ENCODE measurements at places on chromosomes 5 and 9.

- peak; percentile 76 for DNase-seq
Observed at GRCh38 chr9:37761511-37761910, 7.9 kb downstream of the TRMT10B start.

DNA sequence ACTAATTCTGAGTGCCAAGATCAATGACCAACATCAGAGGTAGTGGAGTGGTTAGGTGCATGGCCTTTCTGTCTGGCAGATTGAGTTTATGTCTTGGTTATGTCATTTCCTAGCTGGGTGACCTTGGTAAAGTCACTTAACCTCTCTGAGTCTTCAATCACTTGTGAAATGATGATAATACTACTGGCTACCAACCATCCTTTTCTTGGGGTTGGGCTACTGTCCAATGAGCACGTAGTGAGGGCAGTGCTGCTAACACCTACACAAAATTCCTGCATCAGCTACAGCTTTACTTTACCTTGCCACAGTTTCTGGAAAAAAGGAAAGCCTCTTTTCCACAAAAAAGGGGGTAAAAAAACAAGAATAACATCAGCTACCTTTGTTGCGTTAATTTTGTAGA lies 12.4 kb downstream of the IL12B start:
- no peak for DNase-seq

DNA sequence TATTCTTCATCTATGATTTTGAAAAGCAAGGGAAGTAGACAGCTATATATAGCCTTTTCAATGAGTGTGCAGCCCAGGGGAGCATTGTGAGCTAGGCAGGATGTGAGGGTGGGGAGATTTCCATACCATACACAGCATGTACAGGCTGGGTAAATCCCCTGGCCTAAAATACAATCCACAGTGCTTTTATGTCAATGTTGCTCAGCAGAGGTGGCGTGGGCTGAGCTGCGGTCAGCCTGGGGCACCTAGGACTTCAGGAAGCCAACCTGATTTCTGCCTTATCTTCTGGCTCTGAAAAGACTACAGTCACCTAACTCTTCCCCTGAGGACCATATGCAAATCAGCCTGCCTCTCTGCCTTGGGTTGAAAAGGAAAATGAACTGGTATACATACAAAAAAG lies 6.3 kb upstream of the GARIN3 start:
- no peak for DNase-seq

GRCh38 chr5:80569961-80570786 lies at the start of gene ANKRD34B:
TSS of gene ANKRD34B (minus strand) at chr5:80570280. CDS start at chr5:80560019, 10,261 bp downstream.
- DNase-seq = peak; percentile 39

GRCh38 chr9:35254237-35254636 lies 92.4 kb downstream of the UNC13B start:
- no peak for DNase-seq

- no peak for DNase-seq
Observed at GRCh38 chr5:77871016-77871415, 94.9 kb upstream of the TBCA start.

- DNase-seq = no peak
Observed at GRCh38 chr5:154319736-154320135, 126.1 kb upstream of the SAP30L start.

- no peak for DNase-seq
Observed at GRCh38 chr5:95920822-95921221, 40.8 kb downstream of the ELL2 start.

DNA sequence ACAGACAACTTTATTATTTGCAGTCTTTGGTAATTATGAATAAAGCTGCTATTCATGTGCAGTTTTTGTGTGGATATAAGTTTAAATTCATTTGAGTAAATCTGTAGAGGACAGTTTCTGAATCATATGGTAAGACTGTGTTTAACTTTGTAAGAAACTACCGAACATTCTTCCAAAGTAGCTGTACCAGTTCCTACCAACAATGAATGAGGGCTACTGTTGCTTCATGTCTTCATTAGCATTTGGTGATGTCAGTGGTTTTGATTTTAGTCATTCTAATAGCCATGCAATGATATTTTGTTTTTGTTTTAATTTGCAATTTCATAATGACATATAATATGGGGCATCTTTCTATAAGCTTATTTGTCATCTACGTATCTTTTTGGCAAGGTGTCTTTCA lies 501.3 kb upstream of the RORB start:
- no peak for DNase-seq

GRCh38 chr5:142222866-142223558 lies 101.8 kb downstream of the SPRY4 start:
- DNase-seq = no peak

GRCh38 chr9:36623280-36623679 lies 50.6 kb downstream of the MELK start:
- DNase-seq = peak; percentile 34

DNA sequence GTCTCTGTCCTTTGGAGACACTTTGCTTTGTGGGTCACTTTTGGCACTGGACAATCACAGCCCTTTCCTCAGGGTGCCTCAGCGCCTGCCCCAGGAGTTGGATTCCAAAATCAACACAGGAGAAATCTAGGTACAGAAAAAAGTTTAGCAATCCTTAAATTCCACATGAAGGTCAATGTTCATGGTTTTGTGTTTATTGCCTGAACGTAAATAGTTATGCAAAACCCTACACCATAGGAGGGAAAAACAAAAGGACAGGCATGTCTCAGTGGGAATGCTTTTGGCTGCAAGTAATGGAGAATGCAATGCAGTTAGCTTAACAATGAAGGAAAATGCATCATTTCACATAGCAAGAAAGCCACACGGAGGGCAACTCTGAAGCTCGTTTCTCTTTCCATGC lies 6.5 kb upstream of the HMCN2 start:
- DNase-seq = no peak

- DNase-seq = peak; percentile 97
Observed at GRCh38 chr9:93119953-93120845, 13.9 kb downstream of the NINJ1 start.

DNA sequence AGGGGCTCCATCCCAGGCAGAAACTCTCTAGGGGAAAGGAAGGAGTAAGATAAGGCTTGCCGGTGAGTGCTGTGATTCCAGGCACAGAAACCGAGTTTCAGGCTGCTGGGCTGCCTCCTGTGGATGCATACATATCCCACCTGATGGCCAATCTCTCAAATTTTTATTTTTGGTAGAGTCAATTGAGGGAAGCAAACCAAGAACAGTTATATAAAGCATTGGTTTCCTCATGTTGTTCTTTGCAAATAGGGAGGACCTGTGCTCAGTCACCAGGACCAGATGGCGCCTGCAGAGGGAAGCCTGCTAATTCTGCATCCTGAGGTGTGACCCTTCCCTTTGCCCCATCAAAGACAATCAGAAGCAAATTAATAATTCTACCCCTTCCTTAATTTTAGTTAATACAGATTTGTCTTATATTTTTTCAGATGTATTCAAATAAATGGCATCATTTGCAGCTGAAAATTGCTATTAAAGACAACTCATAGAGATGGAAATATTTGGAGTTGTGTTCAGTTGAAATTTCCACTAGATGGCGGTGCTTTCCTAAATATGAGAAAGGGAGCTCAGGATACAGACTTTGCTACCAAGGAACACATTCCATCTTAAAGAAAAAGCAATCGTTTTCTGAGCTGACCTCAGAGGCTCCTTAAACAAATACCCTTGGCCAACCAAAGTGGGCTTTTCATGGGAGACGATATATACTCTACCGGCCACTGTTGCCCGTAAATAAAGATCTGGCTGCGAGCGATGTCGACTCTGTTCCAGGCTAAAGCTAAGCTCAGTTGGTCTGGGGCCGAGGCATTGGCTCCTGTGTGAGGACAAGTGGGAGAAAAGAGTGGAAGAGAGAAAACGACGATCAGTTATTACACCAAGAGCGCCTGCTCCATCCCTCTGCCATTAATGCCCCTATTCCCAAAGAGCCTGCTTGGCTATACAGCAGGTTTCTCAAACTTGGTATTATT lies 225.7 kb upstream of the KLF9 start:
- DNase-seq = peak; percentile 57

DNA sequence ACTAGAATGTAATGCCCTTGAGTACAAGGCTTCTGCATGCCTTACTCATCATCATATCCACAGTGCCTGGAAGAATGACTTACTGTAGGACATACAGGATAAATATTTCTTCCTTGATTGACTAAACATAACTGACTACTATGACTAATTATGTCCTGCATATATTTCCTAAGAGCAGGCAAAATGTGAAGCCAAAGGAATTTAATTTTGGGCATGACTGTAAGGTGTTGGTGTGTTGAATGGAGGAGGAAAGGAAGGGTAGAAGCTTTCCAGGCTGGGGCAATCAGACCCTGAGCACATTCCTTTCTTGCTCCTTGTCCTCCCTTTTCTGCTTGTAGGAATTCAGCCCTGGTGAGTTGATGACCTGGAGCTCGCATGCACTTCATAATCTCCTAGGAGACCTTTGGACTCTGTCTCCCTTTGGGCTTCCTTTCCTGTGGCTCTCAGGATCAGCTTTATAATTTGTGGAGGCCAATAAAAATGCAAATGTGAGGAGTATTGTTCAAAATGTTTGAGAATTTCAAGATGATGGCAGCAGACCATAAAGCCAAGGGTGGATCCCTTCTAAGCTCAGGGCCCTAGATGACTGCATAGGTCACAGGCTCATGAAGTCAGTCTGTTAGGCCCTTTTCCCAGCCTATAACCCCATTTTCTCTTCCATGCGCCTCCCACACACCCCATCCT lies 174.0 kb downstream of the HMHB1 start:
- peak; percentile 90 for DNase-seq

DNA sequence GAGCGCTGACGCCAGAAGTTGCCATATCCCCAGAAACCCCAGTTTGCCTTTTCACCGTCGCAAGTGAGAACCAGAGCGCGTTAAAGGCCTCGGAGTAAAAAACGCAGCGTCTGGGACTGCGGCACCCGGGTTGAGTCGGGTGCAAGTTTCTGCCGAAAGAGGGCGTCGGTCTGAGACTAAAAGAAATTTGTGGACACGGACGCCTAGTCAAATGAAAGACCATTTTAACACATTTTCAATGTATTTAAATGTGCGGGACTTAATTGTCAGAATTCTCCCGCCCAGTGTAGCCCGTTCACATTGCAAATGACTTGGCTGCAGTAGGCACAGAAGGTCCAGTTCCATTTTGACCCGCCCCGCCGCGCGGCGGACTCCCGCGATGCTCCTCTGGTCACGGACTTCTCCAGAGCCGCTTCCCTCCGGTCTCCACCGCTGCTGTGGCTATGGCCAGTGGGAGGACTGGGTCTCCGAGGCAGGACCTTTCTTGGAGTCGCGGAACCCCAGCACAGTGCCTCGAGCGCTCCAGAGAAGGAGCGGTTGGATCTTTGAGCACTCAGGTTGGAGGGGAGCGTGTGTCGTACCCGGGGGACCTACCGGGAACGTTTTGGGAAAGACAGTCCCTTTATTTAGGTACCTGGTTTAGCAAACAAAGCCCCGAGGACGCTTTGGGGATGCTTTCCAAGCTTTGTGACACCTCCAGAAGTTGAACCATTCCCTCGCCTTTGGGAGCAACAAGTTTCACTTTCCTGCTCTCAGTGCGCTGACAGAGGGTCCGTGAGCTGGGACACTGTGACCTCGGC lies 1.2 kb upstream of the NPR3 start:
- DNase-seq = peak; percentile 89

DNA sequence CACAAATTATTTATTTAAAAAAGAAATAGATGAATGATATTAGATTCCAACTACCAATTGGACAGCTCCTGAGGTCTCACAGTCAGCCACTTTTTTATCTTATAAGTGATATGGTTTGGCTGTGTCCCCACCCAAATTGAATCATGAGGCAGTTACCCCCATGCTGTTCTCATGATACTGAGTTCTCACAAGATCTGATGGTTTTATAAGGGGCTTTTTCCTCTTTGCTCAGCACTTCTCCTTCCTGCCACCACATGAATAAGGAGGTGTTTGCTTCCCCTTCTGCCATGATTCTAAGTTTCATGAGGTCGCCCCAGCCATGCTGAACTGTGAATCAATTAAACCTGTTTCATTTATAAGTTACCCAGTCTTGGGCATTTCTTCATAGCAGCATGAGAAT lies 12.9 kb downstream of the NLN start:
- DNase-seq = no peak
